ENCODE measurements at places on chromosomes 12 and 14.

DNA sequence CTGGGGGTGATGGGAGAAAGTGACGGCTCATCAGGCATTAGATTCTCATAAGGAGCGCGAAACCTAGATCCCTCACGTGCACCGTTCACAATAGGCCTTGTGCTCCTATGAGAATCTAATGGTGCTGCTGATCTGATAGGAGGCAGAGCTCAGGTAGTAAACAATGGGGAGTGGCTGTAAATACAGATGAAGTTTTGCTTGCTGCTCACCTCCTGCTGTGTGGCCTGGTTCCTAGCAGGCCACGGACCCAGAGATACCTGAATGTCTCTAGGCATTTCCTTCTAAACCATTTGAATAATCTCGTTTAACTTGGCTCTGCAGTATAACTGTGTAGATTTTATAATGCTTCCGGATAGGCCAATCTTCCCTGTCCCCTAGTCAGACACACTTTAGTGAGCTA lies 13.0 kb downstream of the TBC1D30 start:
- DNase-seq, result no peak

DNA sequence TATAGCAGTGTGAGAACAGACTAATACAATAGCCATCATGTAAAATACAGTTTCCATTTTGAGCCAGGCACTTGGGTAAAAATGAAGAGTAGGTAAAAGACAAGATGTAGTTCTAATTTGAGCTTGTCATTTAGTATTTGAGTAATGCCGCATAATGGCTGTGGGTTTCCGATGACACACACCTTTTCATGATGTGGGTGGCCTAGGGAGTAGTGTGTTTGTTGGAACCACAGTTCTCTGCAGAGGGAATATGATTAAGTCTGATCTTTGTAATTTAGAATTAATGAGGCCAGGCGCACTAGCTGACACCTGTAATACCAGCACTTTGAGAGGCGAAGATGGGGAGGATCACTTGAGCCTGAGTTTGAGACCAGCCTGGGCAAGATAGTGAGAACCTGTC lies 61.8 kb downstream of the RCOR1 start:
- DNase-seq, result no peak

DNA sequence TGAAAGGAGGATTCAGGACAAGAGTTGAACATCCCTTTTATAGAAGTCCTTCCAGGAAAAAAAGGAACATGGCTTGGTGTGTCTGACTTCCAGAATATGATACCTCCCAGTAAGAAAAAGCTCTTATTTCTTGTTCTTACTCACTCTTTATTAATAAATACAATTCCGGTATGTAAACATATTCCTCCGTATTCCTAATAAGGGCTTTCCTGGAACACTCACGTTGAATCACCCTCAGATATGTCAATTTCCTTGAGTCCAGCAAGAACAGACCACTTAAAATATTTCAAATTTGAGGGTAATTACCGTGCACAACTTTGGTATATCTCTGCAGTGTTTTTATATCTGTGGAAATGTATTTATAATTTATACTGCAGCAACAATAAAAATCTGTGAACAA lies 385.6 kb downstream of the SYT1 start:
- DNase-seq, result peak; percentile 17

DNA sequence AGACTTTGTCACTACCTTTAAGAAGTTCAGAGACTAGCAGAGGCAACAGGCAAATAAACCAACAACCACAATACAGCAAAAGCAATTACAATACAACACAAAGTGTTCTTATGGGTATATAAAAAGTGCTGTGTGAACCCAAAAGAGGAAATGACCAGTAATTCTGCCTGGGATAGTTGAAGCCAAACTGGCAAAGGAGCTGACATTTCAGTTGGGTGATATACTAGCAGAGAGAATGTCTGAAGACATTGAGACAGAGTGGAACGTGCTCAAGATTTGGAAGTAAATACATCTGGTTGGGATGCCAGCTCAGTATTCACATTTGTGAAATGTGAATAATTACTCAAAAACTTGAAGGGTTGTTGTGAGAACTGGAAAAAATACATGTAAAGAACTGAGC lies 80.6 kb upstream of the GTF2A1 start:
- no peak for DNase-seq

DNA sequence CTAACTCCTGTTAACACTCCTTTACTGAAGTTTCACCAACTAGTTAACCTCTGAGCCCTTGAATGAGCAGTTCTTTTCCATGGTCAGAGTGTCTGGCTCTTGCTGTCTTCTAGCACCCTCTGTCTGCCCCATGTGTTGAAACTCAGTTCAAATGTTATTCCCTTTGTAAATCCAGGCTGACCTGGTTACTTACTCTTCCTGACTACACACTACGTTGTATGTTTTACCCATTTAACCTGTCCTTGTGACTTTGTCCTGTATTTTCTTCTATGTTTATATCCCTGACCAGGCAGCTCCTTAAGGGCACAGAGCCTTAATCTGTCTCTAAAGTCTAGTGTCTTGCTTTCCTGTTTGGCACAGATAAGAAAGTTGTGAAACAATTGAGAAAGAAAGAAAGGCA lies 389.0 kb upstream of the RPL10L start:
- no peak for DNase-seq

DNA sequence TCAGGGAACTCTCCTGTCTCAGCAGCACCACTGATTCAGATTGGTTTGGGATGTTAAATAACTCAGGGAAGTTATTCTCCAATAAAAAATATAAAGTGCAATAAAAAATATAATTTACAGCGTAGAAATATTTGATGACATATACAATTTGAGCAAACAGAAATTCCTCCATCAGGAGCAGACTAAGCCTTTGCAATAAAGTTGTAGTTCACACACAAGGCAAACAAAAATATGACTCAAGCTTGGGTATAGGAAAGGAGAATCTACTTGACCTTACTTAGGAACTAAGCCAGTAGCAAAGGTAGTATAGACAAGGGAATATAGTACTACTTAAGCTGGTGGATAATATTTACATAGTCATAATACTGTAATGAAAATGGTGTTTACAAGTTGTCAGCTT lies 264.1 kb downstream of the KIF21A start:
- DNase-seq, result no peak

DNA sequence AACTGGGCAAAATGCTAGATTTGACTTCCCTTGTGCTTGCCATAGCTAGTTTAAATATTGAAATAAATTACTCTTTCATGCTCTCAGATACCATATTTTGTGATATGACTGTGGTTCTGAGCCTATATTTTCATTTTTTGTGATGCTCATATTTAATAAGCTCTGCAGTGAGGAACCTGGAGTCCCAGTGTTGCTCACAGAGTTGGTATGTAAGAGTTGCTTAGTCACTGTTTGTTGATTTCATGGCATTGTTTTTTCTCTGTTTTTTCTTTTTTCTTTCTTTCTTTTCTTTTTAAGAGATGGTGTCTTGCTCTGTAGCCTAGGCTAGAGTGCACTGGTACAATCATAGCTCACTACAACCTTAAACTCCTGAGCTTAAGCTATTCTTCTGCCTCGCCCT lies 750.5 kb upstream of the TMEM132C start:
- peak; percentile 46 for DNase-seq

DNA sequence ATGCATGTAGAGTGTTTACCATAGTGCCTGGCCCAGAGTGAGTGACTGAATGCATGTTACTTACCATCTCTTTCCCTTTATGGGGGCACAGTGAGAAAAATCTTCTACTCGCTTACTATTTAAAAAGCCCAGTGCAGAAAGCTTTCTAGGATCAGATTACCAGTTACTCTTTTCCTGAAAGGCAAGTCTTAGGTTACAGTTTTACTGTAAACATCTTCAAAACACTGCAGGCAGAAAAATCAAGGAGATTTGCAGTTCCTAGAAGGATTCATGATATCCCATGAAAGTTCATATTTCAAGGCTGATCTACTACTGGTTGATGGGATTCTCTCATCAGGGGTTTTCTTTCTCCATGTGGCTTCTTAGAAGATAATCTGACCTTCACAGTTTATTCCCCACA lies 29.3 kb upstream of the DAAM1 start:
- no peak for DNase-seq

DNA sequence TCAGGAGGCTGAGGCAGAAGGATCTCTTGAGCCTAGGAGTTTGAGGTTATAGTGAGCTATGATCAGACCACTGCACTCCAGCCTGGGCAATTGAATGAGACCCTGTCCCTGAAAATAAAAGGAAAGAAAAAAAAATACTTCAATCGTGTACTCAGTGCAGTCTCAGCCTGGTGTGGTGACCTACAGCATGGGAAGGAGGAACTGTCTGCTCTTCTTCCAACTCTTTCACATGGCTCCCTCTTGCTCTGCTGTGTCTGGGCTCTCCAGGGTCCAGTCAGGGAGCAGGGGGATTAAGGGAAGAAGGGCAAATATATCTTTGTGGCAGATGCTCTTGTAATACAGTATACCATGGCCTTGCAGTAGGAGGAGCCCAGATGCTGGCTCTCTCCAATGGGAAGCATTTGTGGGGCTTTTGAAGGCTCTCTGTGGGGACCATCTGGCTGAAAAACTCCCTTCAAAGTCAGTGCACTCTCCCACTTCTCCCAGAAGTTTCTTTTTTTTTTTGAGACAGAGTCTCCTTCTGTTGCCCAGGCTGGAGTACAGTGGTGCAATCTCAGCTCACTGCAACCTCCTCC lies 76.6 kb upstream of the TMPO start:
- DNase-seq, result no peak

- peak; percentile 11 for DNase-seq
Measured at GRCh38 chr12:55822228-55822627, 4.4 kb downstream of the ORMDL2 start.

DNA sequence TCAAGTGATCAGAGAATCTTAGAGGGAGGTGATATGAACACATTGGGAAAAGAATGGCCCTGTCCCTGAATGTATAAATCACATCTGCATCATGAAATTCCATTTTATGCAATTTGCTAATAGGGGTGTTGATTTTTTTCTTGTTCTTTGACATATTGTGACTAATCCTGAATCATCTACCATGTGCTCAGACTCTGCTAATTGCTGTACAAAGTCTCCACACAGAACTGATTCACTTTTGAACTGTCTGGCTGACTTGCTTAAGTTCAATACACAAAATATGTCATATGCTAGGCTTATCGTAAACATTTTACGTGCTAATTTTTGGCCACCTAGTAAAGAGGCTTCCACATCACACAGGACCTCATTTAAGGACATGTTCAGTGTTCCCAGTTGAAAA lies 2.6 kb downstream of the TMEM132D start:
- DNase-seq, result peak; percentile 58

GRCh38 chr14:23093991-23094665 lies 808 bp downstream of the ACIN1 start:
- DNase-seq, result no peak

All from fibroblast of skin of right biceps (primary cell).